ENCODE measurements at places on chromosomes 7 and 10.

- no peak for DNase-seq
Measured at GRCh38 chr7:110877016-110877415, 213.9 kb upstream of the LRRN3 start.

GRCh38 chr7:84412161-84412969 lies 217.8 kb upstream of the SEMA3A start:
- no peak for DNase-seq

DNA sequence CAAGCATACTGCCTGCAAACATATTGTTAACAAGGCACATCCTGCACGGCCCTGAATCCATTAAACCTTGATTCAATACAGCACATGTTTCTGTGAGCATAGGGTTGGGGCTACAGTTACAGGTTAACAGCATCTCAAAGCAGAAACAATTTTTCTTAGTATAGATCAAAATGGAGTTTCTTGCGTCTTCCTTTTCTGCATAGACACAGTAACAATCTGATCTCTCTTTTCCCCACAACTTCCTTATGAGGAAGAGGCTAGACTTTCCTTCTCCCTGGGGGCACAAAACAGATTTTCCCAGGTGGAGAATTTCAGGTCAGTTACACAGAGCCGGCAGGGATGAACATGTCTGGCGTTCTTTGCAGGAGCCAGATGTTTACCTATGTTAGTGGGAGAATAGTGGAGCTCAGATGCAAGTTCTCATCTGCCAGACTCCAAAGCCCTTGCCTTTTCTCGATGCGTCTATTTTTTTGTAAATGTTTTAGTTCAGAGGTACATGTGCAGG lies 37.5 kb upstream of the PFKFB3 start:
- no peak for DNase-seq

- DNase-seq: no peak
Measured at GRCh38 chr10:9268176-9268575, 1213.7 kb downstream of the GATA3 start.

DNA sequence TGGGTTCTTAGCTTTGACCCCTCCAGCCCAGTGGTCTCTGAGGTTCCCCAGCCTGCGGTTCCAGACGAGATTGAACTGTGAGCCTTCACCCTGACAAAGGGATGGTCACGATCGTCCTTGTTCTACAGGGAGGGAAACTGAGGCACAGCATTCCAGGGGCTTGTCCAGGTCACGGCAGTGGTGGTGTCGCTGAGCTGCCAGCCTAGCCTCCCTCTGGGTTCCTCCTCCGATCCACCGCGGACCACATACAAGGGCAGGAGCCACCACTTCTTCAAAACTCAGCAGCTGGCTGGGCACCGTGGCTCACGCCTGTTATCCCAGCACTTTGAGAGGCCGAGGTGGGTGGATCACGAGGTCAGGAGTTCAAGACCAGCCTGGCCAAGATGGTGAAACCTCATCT lies 35.8 kb downstream of the ELFN1 start:
- DNase-seq: peak; percentile 26

All from activated CD8-positive, alpha-beta memory T cell treated with anti-CD3 and anti-CD28 coated beads, Interleukin-2, amount 50 U/mL, for 48 hours (primary cell).